ENCODE measurements at places on chromosomes 3 and 15. TPM values are rescaled to one million over a fixed set of nuclear protein-coding genes. Genes with fewer than 3 reads are reported as not detected.

Gene PLSCR2
- total RNA-seq: not detected

Gene PAQR5
- not detected for total RNA-seq

GRCh38 chr3:184261270-184261853, at the start of gene CAMK2N2:
CAMK2N2 (minus strand) TSS chr3:184261553; CDS start chr3:184261285, 268 bp downstream.
- peak; percentile 62 for DNase-seq

DNA sequence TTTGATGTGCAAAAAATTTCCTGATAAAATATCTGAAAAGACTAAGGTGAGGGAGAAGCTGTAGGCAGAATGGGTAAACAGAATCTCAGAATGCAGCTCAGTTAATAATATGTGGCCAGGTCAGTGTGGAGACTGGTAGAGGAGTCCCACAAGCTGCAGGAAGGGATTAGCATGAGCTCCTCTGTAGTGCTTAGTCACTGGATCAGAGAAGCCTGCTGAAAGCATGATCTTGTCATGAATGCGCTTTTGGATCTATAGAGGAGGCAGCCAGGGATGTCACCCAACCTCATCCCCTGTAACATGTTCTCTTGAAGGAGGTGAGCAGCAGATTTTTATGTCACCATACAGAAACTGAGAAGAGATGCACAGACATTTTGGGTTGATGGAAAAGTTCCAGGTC, 1035.3 kb upstream of the GBE1 start:
- no peak for DNase-seq

- no peak for DNase-seq
Measured at GRCh38 chr3:5005367-5005766, 26.1 kb downstream of the BHLHE40 start.

DNA sequence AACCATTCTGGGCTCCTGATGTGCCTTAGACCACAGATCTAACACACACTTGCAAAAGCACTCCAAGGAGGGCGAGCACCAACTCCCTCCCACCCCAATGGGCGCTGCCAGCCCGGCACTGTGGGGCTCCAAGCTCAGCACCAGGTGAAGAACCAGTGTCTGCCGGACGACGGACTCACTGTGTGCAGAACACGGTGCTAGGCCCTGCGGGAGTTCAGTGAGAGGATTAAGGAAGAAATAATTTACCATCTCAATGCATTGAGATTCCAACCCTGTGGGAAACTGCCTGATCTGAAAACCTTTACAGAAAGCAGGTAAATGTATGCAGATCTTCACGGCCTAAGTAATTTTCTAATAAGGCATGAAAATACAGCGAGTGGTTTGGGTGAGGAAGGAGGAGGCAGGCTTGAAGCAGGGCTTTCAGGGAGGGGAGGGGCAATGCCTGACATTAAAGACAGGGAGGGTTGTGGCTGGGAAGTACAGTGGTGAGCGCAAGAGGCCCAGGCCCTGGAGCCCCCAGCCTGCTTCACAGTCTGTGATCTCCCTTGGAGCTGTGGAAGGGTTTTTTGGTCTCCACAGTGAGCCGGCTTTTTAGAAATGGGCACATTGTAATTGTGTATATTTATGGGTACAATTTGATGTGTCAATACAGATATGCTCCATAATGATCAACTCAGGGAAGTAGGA, 35.6 kb upstream of the CHRNB4 start:
- DNase-seq: no peak

Gene CCRL2
- 4.5 TPM for total RNA-seq

DNA sequence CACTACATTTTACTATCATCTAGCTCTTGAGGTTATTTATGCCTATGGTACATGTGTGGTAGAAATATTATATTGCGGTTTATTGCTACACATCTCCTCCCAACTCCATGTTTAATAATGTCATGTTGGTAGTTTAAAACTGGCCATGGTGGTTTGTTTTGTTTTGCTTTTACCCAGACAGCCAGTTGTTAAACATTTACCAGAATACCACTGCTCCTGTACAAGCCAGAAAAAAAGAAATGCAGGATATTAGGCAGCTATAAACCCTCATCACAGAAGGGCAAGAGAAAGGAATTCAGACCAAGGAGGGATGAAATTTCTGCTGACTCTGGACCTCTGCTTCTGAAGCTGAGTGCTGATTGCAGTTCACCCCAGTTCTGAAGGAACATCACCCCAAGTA, 451.8 kb upstream of the IL12A start:
- no peak for DNase-seq

- no peak for DNase-seq
Measured at GRCh38 chr15:26029146-26029545, 166.0 kb upstream of the ATP10A start.

GRCh38 chr3:9324944-9325343, 37.9 kb upstream of the THUMPD3 start:
- DNase-seq: no peak

Gene CD47
- total RNA-seq: 170 TPM

DNA sequence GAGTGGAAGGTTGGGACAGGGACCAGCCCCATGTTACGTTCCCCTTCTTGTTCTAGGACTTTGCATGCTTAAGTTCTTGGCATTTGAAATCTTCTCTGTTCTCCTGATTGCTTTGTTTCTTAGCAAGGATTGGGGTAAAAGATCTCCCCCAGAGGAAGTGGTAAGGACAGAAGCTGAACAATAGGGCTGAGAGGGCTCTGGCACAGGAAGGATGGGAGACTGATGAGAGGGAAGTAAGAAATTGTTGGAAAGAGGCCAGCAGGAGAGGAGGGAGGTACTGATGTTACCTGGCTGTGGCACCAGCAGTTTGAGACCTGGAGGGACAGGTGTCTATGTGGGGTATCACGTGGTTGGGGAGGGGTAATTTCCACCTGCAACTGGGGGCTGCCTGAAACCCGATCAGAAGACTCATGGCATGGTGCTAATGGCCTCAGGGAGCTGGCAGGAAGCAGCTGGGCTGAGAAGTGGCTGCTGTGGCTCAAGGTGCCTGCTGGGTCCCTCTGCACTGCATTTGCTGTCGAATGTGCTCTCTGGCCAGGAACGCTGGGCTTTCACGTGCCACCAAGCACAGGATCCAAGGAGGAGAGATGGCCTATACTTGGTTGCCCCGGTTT, 108.4 kb downstream of the LSM3 start:
- DNase-seq: no peak

All from CD4-positive, alpha-beta T cell (primary cell).